ENCODE measurements at places on chromosomes 1 and 21. TPM values are rescaled to one million over a fixed set of nuclear protein-coding genes. Genes with fewer than 3 reads are reported as not detected.

The CLDN19 gene
- not detected for total RNA-seq

The PLA2G2D gene
- not detected for total RNA-seq

The IRF6 gene
- 11.6 TPM for total RNA-seq

The EPHA2 gene
- 200 TPM for total RNA-seq

The CLCA4 gene
- 1.1 TPM for total RNA-seq
